ENCODE measurements at places on chromosomes 6 and 20.

- DNase-seq = no peak
Measured at GRCh38 chr6:134510920-134511319, 193.0 kb upstream of the SGK1 start.

DNA sequence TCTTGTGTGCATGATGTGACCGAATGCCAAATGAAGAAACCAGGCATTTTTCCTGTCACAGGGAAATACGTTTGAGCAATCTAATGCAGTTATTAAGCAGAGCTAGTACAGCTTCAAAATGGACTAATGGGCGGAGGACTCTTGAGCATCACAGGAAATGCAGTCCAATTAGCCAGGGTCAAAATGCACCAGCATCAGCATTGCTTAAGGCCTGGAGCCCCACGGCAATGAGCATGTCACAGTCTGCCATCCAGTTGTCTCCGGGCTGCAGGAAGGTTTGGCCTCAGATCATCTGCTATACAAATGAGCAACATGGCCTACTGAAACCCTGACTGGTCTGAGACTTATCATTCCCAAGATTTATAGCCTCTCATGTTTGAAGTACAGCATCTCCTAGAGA is 652.1 kb upstream of the SLC35B3 start:
- DNase-seq = no peak

DNA sequence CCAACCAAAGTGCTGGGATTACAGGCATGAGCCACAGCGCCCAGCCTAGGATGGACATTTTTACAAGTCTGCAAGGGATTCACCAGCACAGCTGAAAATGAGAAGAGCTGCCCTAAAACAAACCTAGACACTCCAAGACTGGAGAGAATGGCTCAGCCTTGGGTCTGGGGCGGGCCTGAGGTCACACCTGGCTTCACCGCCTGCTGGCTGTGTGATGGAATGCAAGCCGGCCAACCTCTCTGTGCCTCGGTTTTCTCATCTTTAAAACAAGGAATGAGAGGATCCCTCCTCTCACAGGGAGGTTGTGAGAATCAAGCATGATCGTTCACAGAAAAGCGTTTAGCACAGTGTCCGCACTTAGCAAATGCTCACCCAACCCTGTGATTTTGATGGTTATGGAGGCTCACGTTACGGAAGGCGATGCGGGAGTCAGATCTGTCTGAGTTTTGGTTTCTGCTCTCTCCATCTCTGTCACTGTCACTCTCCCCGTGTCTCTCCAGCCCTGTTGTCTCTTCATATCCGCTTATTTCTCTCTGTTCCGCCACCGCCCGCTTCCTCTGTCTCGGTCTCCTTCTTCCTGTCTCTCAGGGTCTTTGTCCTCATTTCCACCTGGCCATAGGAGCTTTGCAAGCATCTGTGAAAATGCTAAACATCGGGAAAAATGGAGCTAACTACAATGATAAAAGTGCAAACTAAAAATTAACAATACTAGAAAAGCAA is 47.6 kb downstream of the CEBPB start:
- DNase-seq = no peak

DNA sequence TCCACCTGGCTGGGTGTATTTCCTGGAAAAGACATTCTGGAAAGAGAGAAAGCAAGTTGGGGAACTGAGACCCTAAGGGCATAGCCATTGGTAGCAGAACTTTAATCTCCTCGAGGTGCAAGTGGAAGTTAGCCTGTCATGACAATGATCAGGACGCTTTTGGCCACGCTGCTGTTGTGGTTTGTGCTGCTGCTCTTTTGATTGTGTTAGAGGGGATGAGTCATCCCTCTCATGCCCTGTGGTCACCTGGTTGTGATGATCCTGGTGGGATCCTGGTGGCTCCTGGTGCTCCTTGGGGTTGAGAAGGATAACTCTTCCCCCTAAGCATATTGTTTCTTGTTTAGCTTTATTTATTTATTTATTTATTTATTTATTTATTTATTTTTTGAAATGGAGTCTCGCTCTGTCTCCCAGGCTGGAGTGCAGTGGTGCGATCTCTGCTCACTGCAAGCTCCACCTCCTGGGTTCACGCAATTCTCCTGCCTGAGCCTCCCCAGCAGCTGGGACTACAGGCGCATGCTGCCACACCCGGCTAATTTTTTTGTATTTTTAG is 350.3 kb downstream of the KIF16B start:
- DNase-seq = no peak

- no peak for DNase-seq
Measured at GRCh38 chr6:9405825-9406224, 970.5 kb upstream of the SLC35B3 start.

GRCh38 chr6:4693173-4693970 is 82.8 kb upstream of the CDYL start:
- no peak for DNase-seq

GRCh38 chr6:119065955-119066354 is 12.5 kb downstream of the FAM184A start:
- no peak for DNase-seq

- DNase-seq = no peak
Measured at GRCh38 chr20:17169585-17170136, 57.2 kb upstream of the PCSK2 start.

DNA sequence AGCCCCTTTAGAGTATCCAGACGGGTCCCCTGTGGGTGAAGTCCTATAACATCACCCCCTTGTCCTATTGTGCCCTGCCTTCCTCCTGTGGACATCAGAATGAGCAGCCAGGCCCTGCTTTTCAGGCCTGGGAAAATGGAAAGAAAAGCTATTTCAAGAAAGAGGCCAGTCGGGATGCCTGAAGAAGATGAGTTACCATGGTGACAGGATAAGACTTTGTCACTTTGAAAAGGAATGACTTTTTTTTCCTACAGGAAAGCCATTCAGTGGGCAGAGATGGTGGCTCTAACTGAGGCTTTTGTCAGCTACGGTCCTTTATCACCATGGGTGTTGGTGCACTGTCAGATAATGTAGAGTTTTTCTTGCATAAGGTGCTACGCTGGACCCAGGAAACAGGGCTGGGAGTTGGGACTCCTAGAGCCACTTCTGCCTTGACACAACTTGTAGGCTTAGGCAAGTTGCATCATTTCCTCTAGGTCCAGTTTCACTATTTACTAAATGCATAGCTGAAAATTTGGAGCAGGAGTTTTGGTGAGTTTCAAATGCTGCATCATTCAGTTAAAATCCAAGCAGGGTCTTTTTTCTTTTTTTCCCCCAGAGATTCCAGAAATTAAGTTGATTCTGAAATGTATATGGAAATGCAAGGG is 293.6 kb upstream of the PRND start:
- no peak for DNase-seq

DNA sequence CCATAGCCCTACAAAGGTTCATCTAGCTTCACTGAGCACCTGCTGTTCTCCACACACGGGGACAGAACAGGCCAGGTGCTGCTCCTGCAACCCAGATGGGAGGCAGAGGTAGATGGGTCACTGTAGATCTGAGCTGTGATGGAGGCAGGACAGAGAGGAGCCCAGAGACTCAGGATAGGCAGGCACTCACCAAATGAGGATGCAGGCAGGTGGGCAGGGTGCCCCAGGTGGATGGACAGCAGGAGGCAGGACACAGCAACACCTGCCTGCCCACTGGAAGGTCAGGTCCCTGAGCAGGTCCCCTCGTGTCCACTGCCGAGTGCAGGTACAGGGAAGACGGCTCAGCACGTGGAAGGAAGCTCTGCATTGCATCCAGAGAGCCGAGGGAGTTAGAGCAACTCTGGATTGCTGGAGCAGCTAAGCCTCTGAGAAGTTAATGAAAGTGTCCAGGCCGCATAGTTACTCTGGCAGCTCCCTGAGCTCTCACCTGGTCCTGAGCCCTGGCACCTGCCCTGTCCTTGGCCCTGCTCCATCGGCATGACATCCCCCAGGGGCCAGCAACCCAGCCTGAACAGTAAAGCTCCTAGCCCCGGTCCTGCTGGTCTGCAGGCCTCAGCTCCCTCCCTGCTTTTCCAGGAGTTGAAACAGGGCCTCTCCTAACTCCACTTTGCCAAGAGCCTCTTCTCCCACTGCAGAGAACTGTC is 4.9 kb upstream of the YTHDF1 start:
- no peak for DNase-seq

DNA sequence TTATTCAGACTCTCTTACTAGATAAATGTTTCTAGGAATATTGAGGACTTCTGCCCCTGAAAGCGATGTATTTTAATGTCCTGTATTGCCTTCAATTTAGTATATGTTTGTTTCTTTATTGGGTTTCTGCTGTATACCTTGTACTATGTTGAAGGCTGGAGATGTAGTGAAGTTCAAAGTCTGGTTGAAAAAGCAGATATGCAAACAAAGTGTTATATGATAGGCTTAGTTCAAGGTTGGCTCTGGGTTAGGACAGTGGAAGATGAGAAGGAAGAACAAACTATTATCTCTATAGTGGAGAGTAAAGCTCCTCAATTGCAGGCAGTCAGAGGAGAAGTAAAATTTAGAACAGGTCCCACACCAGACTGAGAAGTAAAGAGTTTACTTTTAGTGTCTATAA is 36.3 kb upstream of the ADGRG6 start:
- no peak for DNase-seq

- no peak for DNase-seq
Measured at GRCh38 chr6:32371229-32371628, 474 bp downstream of the TSBP1 start.

DNA sequence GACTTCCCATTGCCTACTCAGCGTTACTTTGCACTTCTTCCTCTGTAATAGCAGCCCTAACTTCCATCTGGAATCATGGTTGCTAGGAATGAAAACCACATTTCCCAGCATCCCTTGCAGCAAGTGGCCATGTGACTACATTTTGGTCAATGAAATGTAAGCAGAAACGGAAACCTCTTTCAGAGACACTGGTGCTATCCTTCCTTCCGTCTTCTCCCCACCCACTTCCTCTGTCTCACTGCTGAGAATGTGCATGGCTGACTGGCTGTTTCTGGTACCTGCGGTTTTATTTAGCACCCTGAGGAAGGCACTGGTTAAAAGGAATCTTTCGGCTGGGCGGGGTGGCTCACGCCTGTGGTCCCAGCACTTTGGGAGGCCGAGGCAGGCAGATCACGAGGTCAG is 107.4 kb downstream of the SCML4 start:
- peak; percentile 45 for DNase-seq

- no peak for DNase-seq
Measured at GRCh38 chr6:169341706-169342105, 88.1 kb upstream of the THBS2 start.

- no peak for DNase-seq
Measured at GRCh38 chr20:53751620-53752318, 158.1 kb upstream of the ZNF217 start.

DNA sequence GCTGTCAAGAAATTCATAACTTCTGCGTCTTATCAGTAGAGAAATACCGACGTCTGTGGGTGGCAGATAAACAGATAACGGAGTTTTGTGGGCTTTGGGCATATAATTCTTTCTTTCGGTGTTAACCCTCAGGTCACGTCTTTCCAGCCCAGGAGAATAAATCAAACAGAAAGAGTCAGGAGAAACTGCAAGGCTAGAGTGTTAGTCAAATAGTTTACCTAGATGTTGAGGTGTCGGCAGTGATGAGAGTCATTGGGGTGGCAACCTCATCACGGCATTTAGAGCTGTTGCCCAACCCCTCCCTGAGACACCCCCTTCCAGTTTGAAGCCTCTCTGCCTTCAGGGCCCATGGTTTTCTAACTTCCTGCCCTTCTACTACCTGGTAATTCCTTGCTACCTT is 49.5 kb downstream of the ADTRP start:
- peak; percentile 55 for DNase-seq

GRCh38 chr20:1177680-1178079 is 7.1 kb downstream of the TMEM74B start:
- no peak for DNase-seq

DNA sequence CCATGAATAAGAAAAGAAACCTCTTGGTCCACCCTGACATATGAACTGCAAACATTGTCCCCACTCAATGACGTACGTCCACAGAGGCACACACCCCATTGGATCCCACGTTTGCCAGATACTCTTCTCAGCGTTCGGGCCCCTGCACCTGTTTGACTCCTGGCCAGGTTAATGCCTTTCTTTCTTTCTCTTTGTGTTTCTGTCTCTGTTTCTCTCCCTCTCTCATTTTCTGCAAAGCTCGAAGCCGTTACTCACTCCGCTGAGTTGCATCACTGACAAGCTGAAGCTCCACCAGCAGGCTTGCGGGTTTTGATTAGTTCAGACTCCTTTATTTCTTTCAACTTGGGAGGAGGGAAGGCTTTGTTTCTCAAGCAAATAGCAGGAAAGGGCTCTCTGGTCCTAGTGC is 135.5 kb upstream of the SUPT3H start:
- no peak for DNase-seq

DNA sequence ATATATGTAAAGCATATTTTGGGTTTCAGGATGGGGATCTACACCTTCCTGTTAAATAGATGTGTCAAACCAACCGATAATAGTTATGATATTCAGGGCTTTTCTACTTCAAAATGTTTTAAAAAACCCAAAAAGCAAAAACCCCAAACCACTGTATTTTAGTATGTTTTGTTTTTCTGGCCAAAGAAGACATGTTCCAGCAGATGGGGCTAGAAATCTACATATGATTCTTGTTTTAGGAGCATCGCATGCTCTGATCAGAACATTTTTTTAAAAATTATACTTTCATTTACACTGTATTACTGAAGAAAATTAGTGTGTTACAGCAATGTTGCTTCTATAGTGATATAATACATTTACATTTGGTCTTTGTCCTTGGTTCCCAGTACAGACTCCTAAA is 11.0 kb downstream of the RMND1 start:
- no peak for DNase-seq

- DNase-seq = no peak
Measured at GRCh38 chr6:16301511-16301910, 63.1 kb downstream of the GMPR start.

GRCh38 chr6:23505026-23505425 is 621.0 kb upstream of the NRSN1 start:
- no peak for DNase-seq

DNA sequence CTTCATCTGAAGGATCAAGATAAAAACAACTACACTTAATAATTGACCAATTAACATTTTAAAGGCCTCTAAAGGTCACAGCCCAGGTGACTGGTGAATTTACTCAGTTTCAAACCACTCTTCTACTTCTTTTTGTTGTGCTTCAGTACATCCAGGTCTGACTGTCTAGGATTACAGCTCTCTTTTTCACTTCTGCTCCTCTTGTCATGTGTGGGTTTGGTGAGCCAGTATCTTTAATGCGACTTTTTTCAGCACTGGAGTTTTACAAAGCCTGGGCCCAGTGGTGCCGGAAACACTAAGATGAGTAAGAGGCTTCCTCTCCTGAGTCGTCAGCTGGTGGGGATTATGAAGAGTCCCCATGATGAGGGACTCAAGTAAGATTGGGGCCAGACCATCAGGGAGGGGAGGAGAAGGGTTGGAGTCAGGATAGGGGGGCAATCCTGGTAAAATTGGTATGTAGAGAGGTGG is 27.0 kb downstream of the HECA start:
- peak; percentile 42 for DNase-seq

DNA sequence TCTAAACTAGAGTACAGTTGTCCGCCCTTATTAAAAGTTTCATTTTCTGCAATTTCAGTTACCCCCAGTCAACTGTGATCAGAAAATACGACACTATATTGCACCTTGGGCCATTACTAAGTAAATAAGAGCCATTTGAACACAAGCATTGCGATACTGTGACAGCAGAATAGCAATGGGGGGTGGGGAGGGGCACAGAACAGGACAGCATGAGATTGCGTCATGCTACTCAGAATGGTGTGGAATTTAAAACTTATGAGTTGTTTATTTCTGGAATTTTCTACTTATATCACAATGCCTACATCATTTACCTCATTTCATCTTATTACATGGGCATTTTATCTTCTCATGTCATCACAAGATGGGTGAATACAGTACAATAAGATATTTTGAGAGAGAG is 166.3 kb downstream of the MANEA start:
- no peak for DNase-seq
